Esophagus squamous epithelium (tissue), 5 donors: ENCODE measurements at places on chromosomes 7 and 10.

DNA sequence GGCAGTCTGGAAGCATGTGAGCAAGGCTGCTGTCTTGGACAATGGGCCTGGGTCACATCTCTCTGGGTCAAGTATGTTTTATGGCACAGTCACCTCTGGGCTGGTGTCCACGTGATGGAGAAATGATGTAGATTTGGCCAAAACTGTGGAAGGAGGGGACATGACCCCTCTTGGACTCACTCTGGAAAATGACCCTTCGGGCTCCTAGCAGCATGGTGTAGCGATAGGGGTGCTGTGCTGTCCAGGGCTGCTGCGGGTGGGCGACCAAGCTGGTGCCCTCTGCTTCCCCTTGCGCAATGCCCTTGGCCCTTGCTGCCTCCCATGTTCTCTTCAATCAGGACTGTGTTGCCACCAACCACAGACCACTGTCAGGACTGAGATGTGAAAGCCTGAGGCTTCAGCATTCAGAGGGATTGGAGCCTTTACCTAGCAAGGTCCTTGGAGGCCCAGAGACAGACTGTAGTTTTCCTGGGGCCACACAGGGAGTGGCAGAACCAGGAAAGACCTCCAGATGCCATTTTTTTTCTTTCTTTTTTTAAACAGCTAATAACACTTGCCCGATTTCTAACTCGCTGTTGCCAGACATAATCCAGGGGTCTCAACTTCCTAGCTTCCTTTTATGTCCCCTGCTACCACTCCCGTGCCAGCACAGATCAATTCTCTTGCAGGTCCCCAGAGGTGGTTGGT is 6.1 kb downstream of the CYP26A1 start:
- no peak for DNase-seq

GRCh38 chr7:92667816-92668535 is 77.8 kb upstream of the FAM133B start:
- DNase-seq = no peak

DNA sequence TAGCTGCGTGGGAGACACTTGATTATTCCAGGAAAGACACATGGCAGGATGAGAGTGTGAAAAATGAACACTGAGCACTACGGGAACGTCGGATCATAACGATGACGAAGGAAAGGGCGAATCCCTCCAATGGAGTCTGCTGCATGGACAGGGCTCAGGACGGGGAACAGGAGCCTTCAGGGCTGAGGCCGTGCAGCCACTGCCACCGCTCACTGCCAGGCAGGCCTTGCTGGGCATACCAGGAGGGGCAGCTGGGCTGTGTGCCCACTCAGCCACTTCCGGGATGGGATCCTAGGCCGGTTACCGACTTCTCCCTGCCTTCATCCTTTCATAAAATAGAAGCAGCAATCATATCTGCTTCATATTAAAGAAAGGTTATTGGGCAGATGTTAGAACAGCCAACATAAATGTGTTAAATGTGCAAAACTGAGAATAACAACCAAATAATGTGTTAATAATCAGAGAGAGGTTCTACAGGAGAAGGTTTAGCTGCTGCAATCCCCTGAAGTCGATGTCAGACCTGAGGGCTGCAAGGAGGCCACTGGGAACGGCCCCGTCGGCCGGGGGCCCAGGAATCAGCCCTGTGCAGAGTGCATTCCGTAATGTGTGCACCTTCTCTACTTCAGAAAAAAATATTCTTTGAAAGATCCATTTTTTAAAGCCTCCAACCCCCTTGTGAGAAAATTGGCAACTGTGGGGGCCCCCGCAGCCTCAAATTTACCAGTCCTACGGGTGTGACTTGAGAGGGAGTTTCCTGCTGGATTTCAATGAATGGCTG is 63.6 kb downstream of the ADARB2 start:
- DNase-seq = no peak

DNA sequence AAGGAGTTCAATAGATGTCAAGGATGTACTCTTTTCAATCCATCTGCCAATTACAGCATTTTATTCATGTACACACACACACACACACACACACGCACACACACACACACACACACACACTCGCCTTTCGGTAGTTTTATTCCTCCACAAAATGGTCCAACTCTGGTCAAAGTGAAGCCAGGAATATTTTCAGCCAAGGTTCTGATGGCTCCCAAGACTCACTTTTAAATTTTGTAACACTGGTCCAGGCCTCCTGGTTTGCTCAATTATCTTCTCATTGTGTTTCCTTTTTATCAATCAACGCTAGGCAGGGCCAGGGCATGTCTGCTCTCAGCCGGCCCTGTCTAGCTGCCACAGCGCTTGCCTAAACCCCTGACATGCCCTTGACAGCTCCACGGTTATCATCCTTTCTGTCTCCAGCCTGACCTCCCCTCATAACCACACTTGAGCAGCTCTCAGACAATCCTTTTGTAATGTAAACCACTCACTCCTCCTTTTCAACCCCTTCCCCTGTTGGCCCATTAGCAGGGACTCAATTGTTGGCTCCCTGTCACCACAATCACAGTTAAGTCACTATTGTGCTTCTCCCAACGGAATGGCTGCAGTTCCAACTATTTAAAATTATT is 115.1 kb downstream of the ICA1 start:
- DNase-seq = no peak

- no peak for DNase-seq
Measured at GRCh38 chr10:34713875-34714274, 101.2 kb downstream of the PARD3 start.
